D341Med (cell line): ENCODE measurements at places on chromosomes 2 and 18.

GRCh38 chr18:59715966-59716369 lies 18.7 kb upstream of the CCBE1 start:
- DNase-seq: no peak

- DNase-seq: no peak
Measured at GRCh38 chr2:65309699-65310098, 82.1 kb downstream of the ACTR2 start.

GRCh38 chr2:111148225-111148873 lies 27.6 kb downstream of the BCL2L11 start:
- DNase-seq: no peak

DNA sequence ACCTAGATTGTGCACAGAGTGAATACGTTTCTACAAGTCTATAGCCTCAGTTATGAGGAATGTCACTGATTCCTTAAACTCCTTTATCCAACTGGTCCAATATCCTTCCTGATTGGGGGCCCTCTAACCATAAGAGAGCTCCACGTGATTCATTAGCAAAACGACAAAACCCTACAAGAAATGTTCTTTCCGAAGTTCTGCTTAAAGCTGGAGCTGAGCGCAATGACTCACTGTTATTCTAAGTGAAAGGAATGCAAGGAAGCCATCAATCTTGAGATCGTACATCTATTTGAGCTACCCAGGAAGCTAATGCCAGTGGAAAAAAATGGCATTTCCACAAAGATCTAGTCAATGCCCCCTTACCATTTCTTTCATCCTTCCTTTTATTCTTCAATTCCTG lies 354.9 kb upstream of the CDH20 start:
- no peak for DNase-seq

DNA sequence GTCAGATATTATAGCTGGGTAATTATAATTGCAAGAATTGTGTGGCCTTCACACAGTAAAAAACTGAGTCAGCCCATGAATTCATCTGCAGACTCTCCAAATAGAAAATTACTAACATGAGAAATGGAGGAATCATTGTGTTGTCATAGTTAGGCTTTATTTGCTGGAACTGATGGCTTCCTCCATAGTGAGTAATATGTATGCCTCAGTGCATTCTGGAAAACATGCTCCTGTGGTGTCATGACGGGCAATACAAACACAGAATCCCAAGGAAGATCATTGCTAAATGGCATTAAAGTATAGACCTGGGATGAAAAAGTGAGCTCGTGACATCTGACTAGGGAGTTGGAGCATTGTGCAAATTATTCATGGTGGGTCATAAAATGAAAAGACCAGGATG lies 23.6 kb upstream of the NMS start:
- no peak for DNase-seq

DNA sequence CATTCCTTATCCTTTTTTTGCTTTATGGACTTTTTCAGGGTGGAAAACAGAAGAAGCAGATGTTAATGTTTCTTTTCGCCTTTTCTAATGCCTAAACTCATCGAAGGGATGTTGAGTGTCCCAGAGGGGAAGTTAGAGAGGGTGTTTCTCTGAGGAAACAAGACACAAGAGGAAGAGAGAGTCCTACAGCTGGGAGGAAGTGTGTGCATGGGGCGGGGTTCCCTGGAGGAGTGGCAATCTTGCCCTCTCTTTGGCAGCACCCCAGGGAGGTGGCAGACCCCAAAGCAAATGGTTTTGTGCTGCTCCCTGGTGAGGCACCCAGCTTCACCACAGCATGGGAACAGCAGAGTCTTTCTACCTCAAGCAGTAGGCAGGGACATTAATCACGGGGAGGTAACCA lies 377.6 kb downstream of the RND3 start:
- no peak for DNase-seq

GRCh38 chr2:127072396-127072795 lies 34.6 kb downstream of the BIN1 start:
- DNase-seq: no peak

DNA sequence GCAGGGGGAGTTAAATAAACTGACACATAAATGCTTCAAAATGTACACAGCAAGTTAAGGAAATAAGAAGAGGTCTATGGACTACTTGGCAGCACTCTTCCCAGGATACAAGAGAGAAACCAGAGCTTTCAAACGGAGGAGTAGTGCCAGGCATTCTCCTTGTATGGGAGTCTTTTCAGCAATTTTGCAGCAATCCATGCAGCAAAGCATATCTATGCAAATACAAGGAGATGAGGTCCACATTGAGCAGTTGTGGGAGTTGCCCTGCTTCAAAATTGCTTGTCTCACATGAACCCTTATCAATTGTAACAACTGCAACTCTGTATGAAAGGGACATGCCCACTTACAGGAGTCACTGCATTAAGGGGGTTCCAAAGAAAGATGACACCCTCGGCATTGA lies 37.8 kb downstream of the SCN9A start:
- no peak for DNase-seq

DNA sequence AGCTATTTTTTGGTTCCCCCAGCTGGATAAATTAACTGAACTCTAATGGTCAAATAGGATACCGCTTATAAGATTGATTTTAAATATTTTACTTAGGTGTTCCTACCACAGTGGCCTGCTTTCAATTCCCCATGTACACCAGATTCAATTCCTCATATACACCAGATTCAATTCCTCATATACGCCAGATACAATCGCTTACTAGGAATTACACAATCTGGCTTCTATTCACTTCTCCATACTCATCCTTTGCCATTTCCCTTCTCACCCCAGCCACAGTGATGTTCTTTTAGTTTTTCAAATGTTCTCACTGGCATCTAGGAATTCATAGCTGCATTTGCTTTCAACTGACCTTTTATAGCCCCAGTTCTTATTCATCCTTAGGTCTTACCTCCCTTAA lies 66.5 kb downstream of the SLC40A1 start:
- no peak for DNase-seq

GRCh38 chr18:28728891-28729290 lies 552.0 kb upstream of the CDH2 start:
- no peak for DNase-seq
